ENCODE measurements at places on chromosomes 5 and 9.

DNA sequence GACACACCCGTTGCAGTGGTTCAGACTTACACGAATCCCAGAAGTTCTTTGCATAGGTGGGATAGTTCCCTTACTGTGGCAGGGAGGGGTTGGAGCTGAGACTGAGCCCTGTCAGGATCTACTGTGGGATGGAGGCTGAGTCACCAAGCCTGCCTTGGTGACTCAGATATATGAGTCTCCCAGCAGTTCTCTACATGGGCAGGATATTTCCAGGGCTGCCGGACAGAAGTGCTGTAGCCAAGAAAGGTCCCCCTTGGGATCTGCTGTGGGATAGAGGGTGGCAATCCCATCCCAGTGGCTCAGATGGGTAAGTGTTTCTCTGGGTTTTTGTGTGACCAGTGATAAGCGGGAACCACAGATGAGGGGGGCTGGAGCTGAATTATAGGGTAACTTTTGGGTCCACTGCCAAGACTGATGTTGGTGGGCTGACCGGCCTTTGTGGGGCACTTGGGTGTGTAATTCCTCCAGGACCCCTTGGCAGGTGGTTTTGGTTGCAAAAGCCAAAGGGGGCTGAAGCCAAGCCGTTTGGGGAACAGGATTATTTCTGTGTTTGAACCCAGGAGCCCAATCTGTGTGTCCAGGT is 18.7 kb downstream of the XRCC4 start:
- peak; percentile 87 for DNase-seq

DNA sequence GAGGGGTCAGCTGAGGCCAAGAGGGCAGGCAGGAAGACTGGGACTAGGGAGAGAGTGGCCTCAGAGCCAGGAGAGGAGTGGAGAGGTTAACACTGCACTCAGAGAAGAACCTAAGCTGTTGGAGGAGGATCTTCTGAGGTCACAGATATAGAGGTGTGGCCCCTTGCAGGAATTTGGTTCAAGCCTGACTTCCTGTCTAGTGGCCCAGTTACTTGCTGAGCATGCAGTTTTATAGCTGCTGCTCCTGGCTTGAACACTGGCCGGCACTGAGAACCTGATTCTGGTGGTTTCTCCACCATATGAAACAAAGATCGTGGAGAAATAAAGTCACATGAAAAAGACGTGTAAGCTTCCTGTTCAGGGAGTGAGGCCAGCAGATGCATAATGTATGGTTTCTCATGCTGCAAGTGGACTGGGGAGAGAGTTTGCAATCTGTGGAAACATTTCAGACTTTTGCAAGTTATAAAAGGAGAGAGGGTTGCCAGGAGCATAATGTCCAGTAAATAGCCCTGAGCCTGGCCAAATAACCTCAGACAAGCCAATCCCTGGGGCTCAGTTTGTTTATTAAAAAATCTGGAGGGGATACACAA is 82.6 kb downstream of the GALNT10 start:
- peak; percentile 54 for DNase-seq

GRCh38 chr5:10324518-10325370 is 17.0 kb upstream of the CMBL start:
- no peak for DNase-seq

DNA sequence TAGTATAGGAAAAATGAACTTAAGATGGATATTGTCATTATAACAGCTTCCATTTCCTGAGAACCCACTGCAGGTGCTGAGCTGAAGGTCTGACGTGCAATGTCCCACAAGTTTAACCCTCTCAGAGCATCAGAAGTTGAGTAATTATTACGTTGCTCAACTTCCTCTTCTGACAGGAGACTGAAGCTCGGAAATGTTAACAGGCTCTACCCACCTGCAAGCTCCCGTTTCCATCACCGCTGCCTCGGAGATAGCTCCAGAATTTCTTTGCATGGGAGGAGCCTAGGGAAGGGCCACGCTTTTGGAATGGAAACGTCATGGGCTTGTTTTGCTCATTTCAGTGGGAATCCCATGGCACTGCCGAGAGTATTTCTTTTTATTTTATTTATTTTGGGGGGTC is 1.0 kb upstream of the NTMT1 start:
- no peak for DNase-seq

- DNase-seq = peak; percentile 67
Measured at GRCh38 chr9:111038331-111039230, at the start of gene LPAR1. Gene LPAR1, minus strand, starts transcription at chr9:111038470. Its CDS starts 66,353 bp downstream, at chr9:110972117.

DNA sequence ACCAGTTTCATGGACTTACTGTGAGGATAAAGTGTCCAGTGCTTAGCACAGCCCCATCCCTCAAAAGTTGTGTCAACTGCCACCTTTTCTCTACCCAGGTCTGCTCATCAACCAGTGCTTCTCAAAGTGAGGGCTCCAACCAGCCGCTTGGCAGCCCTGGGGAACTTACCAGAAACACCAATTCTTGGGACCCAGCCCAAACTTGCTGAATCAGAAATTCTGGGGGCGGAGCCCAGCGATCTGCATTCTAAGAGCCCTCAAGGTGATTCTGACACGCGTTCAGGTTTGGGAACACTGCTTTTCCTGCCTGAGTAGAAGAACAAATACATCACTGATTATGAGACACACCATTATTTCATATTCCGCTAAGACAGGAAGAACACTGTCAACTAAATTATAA is 132.0 kb downstream of the NSG2 start:
- DNase-seq = no peak

DNA sequence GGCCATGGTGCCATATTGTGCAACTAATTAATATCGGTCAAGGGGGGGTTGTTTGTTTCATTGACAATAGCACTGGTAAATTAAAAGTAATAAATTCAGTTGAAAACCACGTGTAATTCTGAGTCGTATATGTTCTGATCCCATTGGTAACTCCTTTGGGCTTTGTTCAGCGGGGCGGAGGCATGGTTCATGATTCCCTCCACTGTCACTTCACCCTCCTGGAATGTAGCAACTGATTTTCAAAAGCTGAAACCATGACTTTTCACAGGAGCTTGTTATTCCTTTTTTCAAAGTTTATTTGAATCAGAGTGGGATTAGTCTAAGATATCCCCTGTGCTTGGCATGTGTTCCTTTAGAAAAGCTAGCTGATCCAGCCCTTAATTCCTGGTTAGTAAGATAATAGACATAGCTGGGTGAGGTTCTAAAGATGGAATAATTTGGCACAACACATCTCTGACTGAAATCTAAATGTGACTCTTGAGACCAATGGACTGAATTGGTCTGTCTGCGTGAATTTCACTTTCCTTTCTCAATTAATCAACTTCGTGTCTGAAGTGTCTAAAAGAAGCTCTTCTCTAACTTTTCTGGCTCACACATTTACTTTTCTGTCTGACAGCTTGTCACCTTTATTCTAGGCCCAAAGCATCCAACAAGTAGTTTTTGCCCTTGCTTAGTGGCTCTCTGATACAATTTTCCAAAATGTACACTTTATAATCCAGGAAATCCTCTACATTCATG is 185.7 kb upstream of the VCAN start:
- peak; percentile 25 for DNase-seq
